ENCODE measurements at places on chromosomes 6 and 20.

DNA sequence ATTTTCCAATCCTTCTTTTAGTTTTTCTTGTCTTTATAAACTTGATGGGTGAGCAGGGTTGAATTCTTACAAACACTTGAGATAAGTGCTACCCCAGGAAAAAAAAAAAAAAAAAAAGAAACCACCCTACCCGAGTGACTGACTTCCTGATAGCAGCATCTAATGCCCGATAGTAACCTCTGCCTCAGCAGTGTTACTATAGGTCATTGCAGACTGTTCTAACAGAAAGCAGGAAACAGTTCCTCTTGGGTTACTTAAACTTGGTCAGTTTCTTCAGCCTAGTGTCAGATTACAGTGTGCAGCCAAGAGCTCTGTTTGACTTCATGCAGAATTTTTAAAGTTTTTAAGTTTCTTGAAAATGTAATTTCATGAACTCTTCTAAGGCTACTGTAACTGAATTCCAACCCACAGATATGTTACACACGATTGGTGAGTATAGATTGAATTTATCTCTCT lies 2.1 kb downstream of the MYLIP start:
- peaks cover 14% of the 10 kb centered on the region for H3K27me3 ChIP-seq
- H3K4me3 ChIP-seq = peak overlapping the region; percentile 88
- H3K36me3 ChIP-seq = peaks cover 39% of the 10 kb centered on the region
- peaks cover 51% of the 10 kb centered on the region for H3K4me1 ChIP-seq
- peak overlapping the region; percentile 85 for H3K27ac ChIP-seq

DNA sequence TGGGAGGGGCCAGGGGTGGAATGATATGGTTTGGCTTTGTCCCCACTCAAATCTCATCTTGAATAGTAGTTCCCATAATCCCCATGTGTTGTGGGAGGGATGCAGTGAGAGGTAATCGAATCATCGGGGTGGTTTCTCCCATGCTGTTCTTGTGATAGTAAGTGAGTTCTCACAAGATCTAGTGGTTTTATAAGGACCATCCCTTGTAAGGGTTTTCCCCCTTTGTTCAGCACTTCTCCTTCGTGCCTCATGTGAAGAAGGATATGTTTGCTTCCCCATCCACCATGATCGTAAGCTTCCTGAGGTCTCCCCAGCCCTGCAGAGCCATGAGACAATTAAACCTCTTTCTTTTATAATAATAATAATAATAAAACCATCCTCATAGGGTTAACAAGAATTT lies 88.8 kb upstream of the PRND start:
- peaks cover 4% of the 10 kb centered on the region for H3K4me1 ChIP-seq
- H3K27me3 ChIP-seq = peaks cover 35% of the 10 kb centered on the region
- no peaks in the 10 kb centered on the region for H3K36me3 ChIP-seq
- H3K4me3 ChIP-seq = no peak overlapping the region
- DNase-seq = no peak
- H3K27ac ChIP-seq = no peak overlapping the region

DNA sequence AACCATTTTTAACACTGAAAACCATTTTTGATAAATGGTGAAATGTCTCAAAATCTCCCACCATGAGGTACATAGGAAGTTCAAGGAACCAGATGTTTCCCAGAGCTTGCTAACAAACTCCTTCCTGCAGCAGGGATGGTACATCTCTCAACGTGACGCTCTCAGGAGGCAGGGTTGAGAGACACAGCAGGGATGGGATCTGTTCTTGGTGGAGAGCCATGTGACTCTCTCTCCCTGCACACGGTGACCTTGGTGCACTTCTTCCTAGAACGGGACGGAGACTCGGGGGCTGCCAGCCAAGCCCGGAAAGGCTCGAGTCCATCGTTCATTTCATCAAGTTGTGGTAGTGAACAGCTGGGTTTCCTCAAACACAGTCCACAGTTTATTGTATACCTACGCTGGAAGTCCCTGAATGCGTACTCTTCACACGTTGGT lies 94.2 kb downstream of the FAM50B start:
- H3K4me3 ChIP-seq = no peak overlapping the region
- no peaks in the 10 kb centered on the region for H3K4me1 ChIP-seq
- H3K27ac ChIP-seq = no peak overlapping the region
- H3K27me3 ChIP-seq = peaks cover 32% of the 10 kb centered on the region

- H3K4me3 ChIP-seq = no peak overlapping the region
- DNase-seq = no peak
- no peaks in the 10 kb centered on the region for H3K27me3 ChIP-seq
- H3K36me3 ChIP-seq = no peaks in the 10 kb centered on the region
- no peak overlapping the region for H3K27ac ChIP-seq
- peaks cover 8% of the 10 kb centered on the region for H3K4me1 ChIP-seq
Measured at GRCh38 chr6:15081447-15081846, 164.4 kb upstream of the JARID2 start.

- DNase-seq = no peak
- no peaks in the 10 kb centered on the region for H3K4me1 ChIP-seq
- H3K36me3 ChIP-seq = no peaks in the 10 kb centered on the region
- H3K27ac ChIP-seq = no peak overlapping the region
Measured at GRCh38 chr20:17262786-17263185, 35.9 kb downstream of the PCSK2 start.

DNA sequence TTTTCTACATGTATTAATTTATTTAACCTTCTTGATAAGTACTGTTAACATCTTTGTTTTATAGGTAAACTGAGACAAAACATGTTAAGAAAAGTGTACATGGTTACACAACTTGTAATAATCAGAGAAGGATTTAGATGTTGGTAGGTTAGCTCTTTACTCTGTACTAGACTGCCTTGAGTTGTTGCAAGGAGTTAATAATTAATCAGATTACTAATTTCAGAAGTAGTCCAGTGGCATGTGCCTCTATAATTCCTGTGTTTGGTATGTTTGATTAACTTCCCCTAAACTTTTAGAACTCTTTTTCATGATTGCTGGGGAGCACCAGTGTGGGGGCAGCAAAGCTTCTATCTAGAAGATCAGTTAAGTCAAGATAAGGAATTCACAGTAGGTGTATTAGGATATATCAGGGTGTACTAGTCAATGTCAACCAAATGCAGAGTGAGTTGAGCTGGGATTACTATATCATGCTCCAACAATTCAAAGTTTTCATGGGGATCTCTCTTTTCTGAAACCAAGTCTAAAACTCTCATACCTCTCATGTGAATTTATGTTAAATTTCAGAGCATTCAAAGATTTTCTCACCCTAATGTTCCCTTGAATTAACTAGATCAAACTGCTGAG lies 129.7 kb upstream of the AHI1 start:
- H3K36me3 ChIP-seq = peaks cover 14% of the 10 kb centered on the region
- no peaks in the 10 kb centered on the region for H3K27me3 ChIP-seq
- no peak for DNase-seq
- H3K4me1 ChIP-seq = peaks cover 18% of the 10 kb centered on the region
- no peak overlapping the region for H3K27ac ChIP-seq

DNA sequence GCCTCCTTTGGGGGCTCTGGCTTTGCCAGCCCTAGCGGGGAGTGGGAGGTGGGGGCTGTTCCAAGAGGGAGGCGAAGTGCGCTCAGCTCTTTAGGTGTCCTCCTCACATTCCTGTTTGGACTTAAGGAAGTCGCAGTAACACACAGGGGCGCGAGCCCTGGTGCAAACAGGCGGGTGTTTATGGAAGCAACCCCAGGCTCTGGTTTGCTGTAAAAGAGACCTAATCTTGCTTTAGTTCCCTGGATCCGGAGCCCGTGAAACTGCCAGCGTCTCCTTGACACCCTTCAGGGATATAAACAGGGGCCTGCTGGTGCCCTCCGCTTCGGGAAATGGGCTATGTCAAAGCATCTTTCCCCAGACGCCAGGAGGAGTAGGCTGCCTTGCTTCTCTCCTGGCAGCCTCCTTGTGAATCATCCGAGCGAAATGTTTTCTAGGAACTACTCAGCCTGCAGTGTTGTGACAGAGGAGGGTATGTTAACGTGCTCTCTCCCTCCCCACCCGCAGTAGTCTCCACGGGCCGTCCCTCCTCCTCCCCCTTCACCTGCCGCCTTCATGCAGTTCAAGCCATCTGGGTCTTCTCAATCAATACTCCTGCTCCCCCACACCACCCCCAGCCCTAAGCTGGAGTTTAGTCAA lies 168.0 kb upstream of the LRFN2 start:
- H3K27ac ChIP-seq = no peak overlapping the region
- DNase-seq = no peak
- H3K36me3 ChIP-seq = no peaks in the 10 kb centered on the region

DNA sequence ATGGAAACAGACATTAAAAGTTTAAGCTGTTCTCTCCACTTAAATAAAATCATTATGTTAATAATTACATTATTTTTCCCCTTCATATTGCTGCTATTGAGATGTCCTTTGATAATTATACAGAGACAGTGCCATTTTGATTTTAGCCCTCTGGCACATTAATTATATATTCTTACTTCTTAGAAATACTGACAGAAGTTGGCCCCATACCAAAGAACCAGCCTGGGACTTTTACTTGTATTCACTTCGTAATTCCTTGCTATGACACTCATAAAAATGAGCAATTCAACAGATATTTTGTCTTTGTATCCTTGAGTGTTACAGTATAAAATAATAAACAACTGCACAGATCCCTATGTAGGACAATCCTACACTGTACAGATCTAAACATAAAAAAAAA lies 743.7 kb downstream of the TBC1D32 start:
- H3K27ac ChIP-seq = no peak overlapping the region
- H3K36me3 ChIP-seq = no peaks in the 10 kb centered on the region
- no peaks in the 10 kb centered on the region for H3K27me3 ChIP-seq
- no peaks in the 10 kb centered on the region for H3K4me1 ChIP-seq
- no peak overlapping the region for H3K4me3 ChIP-seq

DNA sequence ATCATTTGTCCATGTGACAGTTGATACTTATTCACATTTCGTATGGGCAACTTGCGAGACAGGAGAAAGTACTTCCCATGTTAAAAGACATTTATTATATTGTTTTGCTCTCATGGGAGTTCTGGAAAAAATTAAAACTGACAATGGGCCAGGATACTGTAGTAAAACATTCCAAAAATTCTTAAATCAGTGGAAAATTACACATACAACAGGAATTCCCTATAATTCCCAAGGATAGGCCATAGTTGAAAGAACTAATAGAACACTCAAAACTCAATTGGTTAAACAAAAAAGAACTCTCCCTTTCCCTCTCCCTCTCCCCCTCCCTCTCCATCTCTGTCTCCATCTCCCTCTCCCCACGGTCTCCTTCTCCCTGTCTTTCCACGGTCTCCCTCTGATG lies 19.4 kb upstream of the EIF2S2 start:
- H3K27me3 ChIP-seq = peaks cover 14% of the 10 kb centered on the region
- peaks cover 3% of the 10 kb centered on the region for H3K4me1 ChIP-seq
- H3K27ac ChIP-seq = no peak overlapping the region
- no peak overlapping the region for H3K4me3 ChIP-seq
- H3K36me3 ChIP-seq = no peaks in the 10 kb centered on the region

DNA sequence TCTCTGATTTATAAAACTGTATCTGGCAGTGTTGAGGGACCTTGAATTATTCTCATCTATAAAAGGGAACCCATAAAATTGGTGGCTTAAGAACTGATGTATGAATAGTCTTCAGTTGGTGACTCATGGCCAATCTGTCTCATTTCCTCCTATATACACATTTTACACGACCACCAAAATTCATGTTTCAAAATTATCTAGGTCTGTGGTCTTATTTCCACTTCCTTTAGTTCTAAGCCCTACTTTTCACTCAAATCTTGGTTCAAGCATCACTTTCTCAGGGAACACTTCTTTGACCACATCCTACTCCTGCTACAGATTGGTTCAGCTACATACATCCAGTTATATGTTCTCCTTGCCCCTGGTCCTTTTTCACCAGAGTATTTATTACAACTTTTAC lies 18.6 kb upstream of the ENPP1 start:
- peaks cover 35% of the 10 kb centered on the region for H3K4me1 ChIP-seq
- peaks cover 13% of the 10 kb centered on the region for H3K27me3 ChIP-seq
- H3K4me3 ChIP-seq = no peak overlapping the region
- peak overlapping the region; percentile 51 for H3K27ac ChIP-seq
- no peak for DNase-seq

GRCh38 chr6:1586256-1586655 lies 23.5 kb upstream of the FOXC1 start:
- no peak overlapping the region for H3K27ac ChIP-seq
- no peak for DNase-seq
- H3K4me1 ChIP-seq = no peaks in the 10 kb centered on the region
- H3K4me3 ChIP-seq = no peak overlapping the region
- H3K27me3 ChIP-seq = peaks cover 7% of the 10 kb centered on the region

DNA sequence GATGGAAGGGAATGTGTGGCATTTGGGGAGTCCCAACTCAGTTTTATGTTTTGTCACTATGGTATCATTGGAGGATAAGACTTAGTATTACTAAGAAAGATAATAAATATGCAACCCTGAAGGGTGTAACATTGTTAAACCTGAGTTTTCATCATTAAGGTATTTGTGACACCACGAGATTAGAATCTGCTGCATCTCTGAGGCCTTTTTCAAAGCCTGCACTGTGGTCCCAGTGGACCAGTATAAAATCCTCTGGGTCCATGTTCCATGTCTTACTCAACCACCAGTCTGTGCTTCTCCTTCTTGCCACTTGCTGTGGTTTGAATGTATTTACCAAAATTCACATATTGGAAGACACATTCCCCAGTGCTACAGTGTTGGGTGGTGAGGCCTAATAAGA lies 130.6 kb downstream of the TBX18 start:
- no peak for DNase-seq
- H3K36me3 ChIP-seq = no peaks in the 10 kb centered on the region
- no peak overlapping the region for H3K27ac ChIP-seq
